ENCODE measurements at places on chromosomes 4 and X.

DNA sequence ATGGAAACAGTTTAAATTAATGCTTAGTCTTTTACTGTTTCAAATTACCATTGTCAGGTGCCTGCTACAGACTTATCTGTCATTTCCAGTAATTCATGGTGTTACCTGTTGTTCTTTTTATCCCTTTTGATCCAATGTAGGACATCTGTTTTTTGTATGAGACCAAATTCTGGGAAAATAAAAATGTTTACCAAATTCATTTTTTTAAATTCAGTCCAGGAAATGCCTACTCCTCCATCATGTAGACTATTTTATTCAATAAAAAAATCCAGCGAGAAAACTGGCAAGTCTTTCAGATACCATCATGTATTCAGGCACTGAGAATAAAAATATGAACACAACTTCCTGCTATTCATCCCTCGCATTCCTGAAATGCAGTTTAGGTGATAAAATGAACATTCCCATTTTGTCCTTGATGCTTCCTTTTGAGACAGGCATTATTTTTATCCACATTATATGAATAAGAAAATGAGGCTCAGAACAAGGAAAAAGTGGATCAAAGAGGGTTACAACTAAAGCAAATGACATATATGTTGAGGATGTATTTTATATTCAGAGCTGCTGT lies 584.2 kb downstream of the SPRY1 start:
- DNase-seq, result no peak

DNA sequence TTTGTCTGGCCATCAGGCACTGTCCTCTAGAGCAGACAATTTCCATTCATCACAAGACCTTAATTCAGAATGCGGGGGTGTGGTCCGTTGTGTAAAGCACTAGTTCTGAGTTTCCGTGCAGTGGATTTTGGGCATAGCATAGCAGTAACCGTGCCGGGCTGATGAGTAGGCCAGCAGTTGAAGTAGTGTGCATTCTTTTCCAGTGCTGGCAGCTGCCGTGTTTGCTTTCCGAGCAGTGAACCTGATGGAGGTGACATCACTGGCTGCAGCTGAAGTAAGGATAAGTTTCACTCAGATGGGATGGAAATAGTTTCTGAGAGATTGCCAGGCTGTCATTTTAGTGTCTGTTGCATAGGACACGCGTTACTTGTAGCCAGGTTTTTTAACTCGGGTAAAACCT lies 107.0 kb upstream of the STIM2 start:
- no peak for DNase-seq

- DNase-seq, result no peak
Observed at GRCh38 chr4:57550198-57550597, 440.0 kb upstream of the IGFBP7 start.

DNA sequence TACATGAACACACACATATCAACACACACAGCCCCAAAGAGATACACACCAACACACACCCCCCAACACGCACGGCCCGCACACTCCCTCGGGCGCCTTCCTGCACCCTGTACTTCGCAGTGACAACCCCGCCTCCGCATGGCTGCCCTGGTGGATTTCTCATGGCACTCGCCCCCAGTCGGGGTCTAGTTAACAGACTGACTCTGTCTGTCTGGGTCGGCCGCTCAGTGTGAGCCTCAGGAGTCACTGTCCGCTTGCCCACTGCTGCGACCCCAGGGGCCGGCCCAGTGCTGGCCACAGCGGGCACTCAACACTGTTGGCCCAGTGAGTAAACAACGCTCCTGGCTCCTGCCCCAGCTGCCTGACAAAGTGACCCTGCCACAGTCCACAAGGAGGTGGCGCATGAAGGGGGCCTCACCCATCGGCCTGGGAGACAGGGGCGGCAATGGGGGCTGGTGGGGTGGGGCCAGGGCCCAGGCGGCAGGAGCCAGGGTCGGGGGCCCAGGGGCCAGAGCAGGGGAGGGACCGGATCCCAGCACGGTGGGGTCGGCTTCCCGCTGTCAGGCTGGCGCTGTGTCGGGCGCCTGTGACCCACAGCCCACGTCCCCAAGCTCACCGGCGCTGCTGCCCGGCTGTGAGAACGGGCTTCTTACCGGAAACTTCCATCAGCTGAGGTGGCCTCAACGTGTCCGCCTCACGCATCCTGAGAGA lies 40.2 kb upstream of the MAN2B2 start:
- DNase-seq, result no peak

DNA sequence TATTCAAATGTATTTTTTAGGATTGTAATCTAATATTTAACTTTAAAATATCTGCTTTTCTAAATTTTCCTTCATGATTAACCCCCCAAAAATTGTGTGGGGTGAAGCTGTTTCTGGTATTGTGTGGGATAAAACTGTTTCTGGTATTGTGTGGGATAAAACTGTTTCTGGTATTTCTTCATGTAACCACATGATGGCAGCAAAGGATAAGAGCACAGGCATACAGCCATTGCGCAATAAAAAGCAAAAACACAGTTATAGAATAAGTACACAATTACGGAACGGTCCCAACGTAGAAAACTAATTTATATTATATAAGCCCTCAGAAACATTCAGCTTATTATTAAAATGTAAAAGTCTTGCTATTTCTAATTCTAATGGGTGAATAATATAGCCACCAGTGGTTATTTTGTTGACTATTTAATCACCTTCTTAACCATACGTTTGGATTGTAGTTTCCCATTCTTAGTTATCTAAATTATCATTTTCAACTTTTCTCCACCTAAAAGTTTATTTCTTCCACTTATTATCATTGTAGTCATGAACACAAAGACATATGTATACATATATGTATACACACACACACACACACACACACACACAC lies 333.9 kb upstream of the FSTL5 start:
- DNase-seq, result no peak

- no peak for DNase-seq
Observed at GRCh38 chr4:52825460-52826090, 36.5 kb upstream of the RASL11B start.

- no peak for DNase-seq
Observed at GRCh38 chrX:9317176-9317575, 147.7 kb upstream of the TBL1X start.

GRCh38 chr4:8451440-8452182 lies 11.0 kb downstream of the TRMT44 start:
- DNase-seq, result no peak

- DNase-seq, result no peak
Observed at GRCh38 chrX:83658731-83659130, 150.6 kb downstream of the POU3F4 start.

- no peak for DNase-seq
Observed at GRCh38 chrX:106899276-106899675, 3.9 kb downstream of the RIPPLY1 start.

- no peak for DNase-seq
Observed at GRCh38 chr4:108181704-108182103, 13.0 kb upstream of the LEF1 start.

- no peak for DNase-seq
Observed at GRCh38 chr4:13640149-13640940, 12.8 kb upstream of the BOD1L1 start.

GRCh38 chr4:111282035-111282434 lies 659.2 kb upstream of the PITX2 start:
- no peak for DNase-seq

- DNase-seq, result no peak
Observed at GRCh38 chrX:101708163-101708562, 48.5 kb upstream of the ARMCX2 start.

DNA sequence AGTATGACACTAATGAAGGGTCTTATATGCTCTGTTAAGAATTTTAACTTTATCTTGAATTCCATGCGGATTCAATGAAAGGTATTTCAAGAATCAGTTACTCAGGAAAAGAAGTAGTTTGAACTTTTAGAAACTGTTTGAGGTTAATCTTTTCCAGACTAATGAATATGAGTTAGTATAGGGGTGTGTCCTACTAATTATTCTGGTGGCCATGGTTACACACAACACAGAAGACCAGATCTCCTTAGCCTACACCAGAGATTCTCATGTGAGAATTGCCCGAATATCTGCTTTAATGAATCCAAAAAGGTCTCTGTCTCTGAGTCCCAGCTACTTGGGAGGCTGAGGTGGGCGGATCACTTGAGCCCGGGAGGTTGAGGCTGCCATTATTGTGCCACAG lies 100.4 kb downstream of the MMRN1 start:
- DNase-seq, result no peak

DNA sequence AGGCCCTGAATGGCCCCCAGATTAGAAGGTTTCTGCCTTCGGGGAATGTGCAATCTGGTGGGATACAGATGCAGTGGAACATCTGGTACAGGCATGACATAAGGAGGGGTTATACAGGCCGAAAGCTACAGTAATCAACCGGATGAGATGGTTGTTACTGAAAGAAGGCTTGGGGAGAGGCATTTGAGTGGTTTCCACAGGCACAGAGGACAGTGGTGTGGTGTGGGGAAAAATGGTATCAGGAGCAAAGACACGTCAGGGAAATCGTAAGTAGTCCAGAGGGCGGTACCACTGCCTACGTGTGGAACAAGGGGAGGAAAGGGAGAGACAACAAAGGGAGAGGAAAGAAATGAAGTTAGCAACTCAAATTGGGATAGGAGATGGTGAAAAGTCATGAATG lies 3.0 kb downstream of the PDLIM3 start:
- DNase-seq, result no peak

DNA sequence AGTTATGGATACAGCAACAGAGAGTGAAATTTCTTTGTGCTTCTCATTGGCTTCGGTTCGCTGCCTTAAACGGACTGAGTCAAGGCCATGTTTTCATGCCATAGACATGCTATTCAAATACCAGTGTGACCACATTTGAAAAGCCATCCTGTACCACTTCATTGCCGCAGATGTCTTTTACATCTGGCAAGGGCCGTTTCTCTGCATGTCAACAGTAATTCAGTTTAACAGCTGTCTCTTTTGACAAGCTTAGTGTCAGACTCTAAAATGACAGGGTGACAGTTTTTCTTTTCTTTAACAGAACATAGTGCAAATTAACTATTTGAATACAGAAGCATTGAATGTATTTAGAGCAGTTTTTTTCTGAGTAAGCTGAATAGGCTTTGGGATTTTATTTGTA lies 362.2 kb upstream of the POU3F4 start:
- DNase-seq, result no peak

DNA sequence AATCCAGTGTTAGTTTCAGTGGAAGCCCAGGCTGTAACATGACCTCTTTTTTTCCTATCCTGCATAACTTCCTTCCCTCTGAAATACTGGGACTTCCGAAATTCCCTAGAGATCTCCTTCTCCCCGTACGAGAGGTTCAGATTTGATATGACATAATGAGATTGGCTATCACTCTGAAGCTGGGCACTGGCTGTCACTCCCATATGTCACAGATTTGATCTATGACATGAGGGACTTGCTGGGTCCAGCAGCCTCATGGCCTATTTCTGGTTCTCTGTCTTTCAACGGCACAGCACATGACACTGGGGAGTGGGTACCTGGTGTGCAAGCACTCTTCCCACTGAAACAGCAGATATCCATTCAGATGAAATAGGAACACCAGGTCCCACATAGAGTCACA lies 36.7 kb downstream of the PF4 start:
- DNase-seq, result no peak

DNA sequence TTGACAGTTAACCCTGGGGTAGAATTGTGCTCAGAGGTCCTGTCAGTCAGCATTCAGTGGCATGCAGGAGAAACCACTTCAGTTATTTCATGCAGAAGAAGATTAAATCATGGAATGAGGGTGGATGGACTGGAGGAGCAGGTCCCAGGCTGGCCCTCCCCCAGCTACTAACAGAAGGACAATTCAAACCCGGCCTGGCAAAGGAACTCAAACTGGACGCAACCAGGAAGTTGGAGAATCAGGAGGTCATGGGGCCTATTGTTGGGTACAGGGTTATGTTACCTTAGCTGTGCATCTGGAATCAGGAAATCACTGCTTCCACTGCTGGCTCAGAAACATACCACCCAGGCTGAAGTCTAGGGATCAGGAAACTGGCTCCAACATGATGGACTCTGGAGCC lies 121.4 kb downstream of the GPAT3 start:
- DNase-seq, result no peak

DNA sequence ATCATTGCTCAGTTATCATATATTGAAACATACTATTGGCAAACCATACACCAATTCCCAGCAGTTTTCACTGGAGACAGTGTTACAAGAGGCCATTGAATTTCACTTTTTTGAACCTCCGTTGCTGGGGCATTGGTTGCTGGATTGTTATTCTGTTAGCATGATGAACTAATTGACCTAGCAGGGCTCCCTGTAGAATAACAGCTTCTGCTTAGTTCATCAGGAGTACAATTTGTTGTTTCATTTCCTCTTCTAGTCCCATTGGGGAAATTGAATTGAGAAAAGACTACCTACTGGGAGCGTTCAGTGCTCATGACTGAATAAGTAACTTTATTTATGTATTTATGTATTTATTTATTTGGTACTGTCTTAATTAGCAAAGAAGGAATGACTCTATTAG lies 151.6 kb downstream of the SLIT2 start:
- no peak for DNase-seq

DNA sequence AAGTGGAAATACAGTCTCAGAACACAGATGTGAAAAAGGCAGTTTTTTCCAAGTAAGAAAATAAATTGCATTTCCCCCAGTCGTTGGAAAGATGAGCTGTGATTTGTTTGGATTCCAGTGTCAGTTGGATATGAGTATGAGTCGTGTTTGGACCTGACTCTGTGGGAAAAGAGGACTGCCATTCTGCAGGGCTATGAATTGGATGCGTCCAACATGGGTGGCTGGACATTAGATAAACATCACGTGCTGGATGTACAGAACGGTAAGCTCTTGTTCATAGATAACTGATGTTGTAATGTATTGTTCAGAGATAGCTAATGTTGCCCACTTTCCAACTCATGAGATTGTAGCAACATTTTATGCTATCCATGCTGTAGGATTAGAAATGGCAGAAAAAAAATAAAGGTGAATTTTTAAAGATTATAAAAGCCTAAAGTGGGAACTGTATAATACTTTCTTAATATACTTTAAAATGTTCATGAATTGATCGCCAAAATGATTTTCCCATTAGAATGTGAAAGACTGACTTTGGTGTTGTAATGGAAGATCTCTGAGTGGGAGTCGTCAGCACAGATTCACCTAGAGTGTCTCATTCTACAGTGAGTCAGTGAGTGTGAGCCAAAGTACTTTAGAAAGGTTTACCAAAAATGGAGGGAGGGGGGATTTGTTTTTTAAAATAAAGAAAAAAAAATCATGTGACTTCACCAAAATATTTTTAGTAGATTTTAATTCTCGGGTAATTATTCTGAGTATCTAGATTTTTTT lies 178.7 kb downstream of the DCTD start:
- no peak for DNase-seq

GRCh38 chr4:151315212-151315886 lies 10.1 kb downstream of the SH3D19 start:
- no peak for DNase-seq

- no peak for DNase-seq
Observed at GRCh38 chrX:139850968-139851367, 81.9 kb downstream of the ATP11C start.

DNA sequence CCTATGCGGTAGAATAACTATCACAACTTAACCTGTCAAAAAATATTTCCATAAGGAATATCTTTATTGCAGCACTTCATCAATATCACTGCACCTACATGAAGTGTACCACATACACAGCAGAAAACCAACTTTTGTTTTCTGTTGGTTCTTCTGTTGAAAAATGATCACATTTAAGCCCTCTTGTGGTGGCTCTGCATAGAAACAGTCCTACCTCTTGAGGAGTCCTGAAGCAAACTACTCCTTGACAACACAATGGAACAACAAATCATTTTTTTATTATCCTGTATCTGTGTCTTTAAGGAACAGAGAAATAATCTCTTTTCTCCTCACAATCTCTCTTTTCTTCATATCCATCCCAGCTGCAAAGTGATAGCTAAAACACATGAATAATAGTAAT lies 39.8 kb upstream of the ATOH1 start:
- no peak for DNase-seq
